Epithelial cell of esophagus (primary cell): ENCODE measurements at places on chromosomes 1 and 21.

GRCh38 chr1:209497729-209498128, 85.8 kb upstream of the CAMK1G start:
- no peak for DNase-seq

DNA sequence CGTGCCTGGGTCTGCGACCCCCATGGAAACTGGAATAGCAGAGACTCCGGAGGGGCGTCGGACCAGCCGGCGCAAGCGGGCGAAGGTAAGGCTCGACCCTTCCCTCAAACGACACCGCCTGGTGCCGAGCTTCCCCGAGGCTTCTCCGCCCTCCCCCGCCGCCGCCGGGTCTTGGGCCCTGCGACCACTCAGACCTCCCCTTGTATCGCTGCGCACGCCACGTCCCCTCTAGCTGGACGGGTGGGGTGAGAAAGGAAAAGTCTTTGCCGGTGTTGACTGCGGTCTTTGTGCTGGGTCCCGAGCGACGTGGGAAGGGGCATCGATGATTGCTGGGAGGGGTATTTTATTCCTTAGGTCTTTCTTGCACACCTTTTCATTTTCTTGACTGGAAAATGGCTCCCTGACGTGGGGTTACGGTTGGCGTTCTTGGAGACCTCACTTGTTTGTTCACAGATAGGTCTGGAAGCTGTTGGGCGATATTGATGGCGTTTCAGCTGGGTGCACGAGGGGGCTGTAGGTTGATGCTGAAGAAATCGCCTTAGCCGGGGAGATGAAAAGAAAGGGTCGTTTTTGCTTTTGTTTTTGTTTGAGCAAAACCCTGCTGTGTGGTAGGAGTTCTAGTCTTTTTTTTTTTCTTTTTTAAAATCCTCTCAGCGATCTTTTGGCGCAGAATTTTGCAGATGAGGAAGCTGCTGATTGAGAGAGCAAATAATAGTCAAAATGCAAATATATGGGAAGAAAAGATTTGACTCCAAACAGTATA, 776 bp downstream of the KDM1A start:
- peak; percentile 47 for DNase-seq

DNA sequence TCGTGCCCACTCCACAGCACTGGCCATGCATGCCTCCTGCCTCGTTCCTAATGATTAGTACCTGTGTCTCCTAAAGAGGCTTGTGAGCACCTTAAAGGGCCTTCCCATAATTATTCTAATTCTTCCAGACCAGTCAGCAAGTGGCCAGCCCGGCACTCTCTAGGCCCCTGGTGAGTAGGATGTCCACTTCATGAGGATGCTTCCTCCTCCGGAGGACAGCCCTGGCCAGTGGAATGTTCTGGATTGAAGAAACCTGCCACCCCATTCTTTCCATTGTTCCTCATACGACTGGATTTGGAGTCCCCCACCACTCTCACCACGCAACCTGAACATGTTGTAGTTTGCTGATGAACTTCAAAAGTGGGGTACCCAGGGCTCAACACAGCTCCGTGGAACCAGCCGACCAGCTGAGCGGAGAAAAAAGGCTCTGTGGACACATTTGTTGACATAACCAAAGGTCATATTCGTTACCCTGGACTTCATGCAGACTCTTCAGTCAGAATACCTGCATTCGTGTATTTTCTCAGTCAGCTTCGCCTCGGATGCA, 46.7 kb upstream of the LBR start:
- no peak for DNase-seq

GRCh38 chr1:47991187-47991586, 6.0 kb downstream of the TRABD2B start:
- DNase-seq, result peak; percentile 81

DNA sequence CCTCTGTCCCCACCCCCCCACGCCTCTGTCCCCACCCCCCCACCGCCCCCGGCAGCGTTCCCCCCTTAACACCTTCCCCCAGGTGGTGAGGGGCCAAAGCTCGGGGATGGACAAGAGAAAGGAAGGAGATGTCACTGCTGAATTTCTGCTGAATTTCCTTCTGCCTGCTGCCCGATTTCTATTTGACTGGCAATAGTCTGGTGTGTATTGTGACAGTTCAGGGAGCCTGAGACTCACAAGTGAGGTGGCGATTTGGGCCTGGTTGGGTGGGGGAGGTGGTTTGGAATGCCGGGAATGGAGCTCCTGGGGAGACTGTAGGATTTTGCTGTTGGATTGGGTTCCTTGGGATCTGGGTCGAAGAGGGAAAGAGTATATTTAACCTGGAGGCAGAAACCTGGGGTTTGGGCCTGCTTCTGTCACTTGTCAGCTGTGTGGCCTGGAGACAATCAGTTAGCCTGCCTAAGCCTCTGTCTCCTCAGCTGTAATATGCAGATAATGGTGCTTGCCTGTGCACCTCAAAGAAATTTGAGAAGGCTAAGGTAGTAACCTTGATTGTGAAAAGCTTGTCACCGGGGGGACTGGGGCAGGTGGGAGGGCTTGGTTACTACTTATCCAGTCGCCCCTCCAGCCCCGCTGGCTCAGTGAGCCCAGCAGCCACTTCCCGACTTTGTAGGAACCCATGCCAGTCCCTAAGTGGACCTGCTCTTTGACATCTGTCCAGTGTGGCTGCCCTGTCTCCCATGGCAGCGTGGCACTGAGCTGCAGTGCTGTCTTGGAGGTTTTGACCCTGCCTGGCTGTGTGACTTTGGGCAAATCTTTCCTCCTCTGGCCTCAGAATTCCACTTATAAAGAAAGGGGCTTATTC, 7.7 kb upstream of the LMNA start:
- no peak for DNase-seq

GRCh38 chr21:37374027-37374426, 7.5 kb downstream of the DYRK1A start:
- DNase-seq, result peak; percentile 78

DNA sequence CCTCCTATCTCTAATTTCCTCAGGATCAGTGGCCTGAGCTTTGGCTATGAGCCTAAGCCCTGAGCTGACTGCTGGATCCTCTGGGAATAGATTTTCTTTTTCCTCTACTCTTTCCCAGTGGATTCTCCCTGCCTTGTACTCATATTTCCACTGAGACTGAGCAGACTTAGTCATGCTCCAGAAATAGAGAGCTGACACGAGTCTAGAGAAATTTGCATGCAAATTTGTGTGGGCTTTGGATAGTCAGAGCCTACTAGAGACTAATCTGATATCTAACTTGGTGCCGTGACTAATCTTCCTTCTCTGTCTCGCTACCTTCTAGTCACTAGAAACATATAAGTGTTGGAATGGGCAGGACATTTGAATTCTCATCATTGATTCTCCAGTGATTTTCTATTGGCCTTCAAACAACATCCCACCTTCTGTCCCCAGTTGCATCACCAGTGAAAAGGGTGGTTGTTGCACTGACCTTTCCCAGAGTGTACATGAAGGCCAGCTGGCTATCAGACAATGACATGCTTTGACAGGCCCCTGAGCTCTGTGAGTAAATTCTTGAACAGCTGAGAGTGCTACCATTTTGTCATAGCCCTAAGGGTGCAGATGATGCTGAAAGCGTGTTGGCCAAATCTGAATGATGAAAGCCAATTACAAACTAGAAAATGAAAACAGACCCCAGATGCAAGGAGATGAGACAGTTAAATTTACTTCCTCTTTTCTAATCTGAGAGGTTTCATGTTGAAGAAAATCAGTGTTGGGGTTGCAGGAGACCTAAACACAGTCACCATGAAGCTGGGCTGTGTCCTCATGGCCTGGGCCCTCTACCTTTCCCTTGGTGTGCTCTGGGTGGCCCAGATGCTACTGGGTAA, at the start of gene FCRLA:
FCRLA (plus strand) TSS at position 748 of the 866 bp plus-strand sequence; CDS start at position 784, 36 bp downstream.
- peak; percentile 95 for DNase-seq

DNA sequence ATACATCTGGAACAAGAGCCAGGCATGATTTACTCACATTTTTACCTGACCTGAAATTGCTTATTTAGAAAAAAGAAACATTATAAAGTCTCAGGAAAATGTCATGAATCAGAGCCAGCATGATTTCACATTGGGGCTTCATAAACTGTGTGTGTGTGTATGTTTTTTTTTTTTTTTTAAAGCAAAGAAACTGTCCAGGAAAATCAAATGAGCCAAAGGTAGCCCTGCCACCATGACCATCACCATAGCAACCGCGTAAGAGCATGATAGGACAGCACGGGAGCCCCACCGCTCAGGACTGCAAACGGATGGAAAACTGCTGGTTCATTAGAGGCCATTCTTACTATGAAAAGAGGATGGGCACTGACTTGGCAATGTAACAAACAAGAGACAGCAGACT, 139.2 kb downstream of the NTMT2 start:
- no peak for DNase-seq

- no peak for DNase-seq
Observed at GRCh38 chr1:74775735-74776134, 42.8 kb downstream of the TYW3 start.

DNA sequence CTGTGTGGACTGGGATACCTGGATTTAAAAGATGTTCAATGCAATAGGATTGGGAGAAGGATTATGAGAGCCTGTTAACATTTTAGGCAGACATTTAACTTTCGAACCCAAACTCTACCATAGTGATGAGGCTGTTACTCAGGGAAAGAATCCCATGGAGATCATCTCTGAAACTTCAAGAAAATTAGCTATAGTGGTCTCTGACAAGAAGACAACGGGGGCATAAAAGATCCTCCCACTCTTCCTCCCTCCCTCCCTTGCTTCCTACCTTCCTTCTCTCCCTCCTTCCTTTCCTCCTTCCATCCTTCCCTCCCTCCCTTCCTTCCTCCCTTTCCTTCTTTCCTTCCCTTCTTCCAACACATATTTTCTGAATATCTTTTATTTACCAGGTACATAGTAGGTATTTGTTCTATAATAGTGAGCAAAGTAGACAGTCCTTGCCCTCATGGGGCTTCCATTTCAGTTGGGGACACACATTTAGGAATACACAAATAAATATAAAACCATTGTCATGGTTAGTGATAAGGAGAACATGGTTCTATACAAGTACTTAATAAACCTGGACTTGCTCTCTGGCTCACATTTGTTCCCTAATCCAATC, 143.2 kb downstream of the ATP6V1G3 start:
- DNase-seq, result no peak

GRCh38 chr1:9426291-9426711, 113.0 kb upstream of the SLC25A33 start:
- no peak for DNase-seq

GRCh38 chr1:11837767-11838348, 9.7 kb downstream of the NPPA start:
- DNase-seq, result no peak

DNA sequence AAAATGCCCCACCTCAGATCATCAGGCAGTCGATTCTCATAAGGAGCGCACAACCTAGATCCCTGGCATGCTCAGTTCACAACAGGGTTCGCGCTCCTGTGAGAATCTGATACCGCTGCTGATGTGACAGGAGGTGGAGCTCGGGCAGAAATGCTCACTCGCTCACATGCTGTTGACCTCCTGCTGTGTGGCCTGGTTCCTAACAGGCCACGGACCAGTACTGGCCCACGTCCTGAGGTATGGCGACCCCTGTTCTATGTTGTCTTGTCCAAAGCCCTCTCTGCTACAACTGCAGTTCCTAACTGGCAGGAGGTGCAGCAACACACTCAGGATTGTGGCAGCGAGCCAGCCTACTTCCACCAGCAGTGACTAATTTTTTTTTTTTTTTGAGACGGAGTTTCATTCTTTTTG, 70.6 kb downstream of the CLSTN1 start:
- DNase-seq, result peak; percentile 87

DNA sequence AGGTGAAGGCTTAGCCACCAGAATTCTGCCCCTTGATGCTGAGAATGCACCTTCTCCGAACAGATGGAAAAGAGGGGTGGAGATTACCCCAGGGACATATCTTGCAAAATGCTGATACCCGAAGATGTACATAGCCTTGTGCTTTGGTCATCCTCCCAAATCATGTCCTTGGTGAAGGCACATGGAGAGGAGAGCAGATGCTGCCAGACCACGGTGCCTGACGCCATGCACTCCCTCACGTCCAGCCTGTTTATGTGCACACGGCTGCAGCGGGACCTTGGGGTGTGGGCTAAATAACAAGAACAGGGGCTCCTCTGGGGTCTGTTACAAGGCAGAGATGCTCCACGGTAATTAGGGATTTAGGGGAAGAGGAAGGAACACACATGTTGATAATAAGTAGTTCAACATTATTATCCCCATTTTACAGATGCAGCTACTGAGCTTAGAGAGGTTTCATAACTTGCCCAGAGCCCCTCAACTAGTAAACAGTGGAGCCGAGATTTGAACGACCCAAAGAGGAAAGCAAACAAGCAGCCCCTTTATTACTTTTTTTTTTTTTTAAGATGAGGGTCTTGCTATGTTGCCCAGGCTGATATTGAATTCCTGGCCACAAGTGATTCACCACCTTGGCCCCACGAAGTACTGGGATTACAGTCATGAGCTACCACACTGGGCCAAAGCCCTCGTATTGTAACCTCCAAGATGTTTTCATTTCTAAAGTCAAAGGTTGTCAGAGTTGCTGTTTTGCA, 12.9 kb downstream of the EPHX1 start:
- no peak for DNase-seq

DNA sequence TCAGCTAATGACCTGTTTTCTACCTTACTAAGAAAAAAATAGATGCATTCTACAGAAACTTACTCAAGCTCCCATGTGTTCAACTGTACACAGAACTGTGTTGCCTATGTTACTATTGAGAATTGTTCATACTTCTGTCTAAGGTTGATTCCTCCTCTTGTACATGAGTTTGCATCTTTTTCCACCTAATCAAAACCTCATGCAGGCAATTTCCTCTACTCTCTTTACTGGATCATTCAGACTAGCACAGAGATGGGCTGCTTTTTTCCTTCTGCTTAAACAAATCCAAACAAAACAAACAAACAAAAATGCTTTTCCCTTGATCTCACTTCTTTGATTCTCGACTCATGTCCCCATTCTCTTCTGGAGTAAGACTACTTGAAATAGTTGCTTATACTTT, 58.8 kb upstream of the PTGFR start:
- DNase-seq, result no peak

DNA sequence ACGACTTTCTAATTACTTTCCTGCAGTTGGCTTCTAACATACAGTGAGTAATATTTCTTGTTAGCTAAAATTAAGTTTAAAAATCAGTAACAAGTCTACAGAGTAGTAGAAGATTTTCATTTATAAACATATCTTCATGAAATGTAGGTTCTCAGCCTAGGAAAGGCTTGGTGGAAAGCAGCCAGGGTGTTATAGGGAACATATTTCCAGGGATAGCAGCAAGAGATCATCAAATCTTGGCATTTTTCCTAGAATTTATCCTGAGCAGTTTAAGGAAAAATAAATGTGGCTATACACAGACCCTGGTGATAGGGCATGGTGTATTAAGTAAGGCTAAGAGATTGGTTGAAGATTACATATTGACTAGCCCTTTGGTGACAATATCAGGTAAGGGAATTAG, 203.5 kb upstream of the NEGR1 start:
- DNase-seq, result no peak

GRCh38 chr21:42190486-42190863, 28.5 kb upstream of the ABCG1 start:
- no peak for DNase-seq

DNA sequence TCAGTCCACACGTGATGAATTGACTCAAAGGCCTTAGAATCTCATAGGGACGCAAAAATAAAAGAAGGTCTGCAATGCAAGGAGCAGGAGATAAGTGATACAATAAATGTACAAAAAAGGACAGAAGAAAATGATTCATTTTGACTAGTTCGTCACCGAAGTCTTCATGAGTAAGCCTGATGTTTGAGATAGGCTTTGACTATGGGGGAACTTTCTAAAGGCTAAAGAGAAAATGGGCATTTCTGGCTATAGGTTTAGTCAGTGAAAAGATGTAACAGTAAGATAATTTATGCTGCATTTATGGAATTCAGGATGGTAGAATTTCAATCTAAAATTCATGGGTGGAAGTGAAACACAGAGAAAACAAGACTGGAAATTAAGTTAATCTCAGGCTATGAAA, 163.0 kb downstream of the ADGRL4 start:
- no peak for DNase-seq
